Stimulated activated CD8-positive, alpha-beta memory T cell treated with anti-CD3 and anti-CD28 coated beads, Interleukin-15, amount 100 ng/mL, for 48 hours (primary cell): ENCODE measurements at places on chromosomes 7 and 10.
A peak's percentile ranks its signal among the peaks of the same experiment; 100 is the strongest.

- DNase-seq: no peak
These were observed 25.1 kb upstream of the AKAP9 start for GRCh38 chr7:91915401-91916050.

GRCh38 chr10:132332433-132332754 is 401 bp downstream of the LRRC27 start:
- DNase-seq: no peak

DNA sequence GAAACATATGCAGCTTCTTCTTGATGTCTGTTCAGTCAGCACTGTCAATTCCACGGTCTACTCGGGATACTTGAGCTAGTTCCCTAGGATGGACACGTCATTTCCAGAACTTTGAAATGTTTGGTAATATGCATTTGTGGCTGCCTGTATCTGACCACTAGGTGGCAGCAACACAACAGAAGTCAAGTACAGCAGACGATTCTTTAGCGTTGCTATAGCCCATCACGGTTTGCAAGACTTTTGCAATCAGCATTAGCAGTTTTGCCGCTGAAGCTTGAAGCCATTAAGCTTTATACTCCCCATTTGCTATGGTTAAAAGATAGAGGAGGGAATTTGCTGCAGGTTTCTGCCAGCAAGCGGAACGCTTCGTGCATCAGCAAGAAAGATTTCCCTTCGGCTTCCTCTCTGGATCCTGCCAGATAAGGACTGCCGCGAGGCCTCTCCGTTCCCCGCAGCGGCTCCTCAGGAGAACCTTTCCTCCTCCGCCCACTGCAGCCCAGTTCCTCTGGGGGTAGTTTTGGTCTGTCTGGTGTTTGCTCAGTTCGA is 63.5 kb downstream of the ABCC2 start:
- peak; percentile 38 for DNase-seq

GRCh38 chr7:149625340-149625946 is 127.8 kb upstream of the ZNF746 start:
- DNase-seq: no peak

DNA sequence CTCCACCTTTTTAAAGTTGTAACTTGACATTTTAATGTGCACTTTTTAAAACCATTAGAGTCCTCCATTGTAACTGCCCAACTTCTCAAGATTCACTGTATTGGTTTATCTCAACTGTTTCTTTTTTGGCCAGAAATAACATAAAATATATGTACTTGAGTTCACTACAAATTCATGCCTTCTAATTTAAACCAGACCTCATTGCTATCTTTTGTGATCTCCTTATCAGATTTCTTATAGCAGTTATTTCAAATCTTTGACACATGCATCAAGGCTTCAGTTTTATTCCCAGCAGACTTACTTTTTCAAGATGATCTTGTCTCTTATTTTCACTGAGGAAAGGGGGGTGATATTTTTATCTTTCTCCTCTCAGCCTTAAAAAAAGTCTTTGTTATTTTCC is 154.3 kb downstream of the PHF14 start:
- no peak for DNase-seq

GRCh38 chr7:44762300-44762699 is 13.7 kb downstream of the ZMIZ2 start:
- no peak for DNase-seq

DNA sequence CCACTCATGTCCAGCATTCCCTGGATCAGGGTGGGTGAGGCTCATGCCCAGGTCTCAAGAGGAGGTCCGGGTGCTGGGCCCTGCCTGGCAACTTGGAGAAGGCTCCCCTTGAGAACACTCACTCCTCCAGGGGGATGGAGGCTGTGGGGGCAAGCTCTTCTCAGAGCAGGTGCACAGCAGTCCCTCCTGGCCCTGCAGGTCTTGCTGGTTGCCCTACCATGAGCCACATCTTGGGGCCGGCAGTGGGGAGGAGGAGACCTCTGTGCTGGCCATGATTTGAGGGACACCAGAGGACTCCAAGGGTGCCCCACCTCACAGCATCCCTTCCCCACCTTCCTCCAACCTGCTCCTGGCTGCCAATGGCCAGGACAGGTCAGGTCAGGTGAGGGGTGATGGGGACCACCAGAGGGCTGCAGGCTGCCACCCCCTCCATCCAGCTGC is 87.4 kb upstream of the RET start:
- DNase-seq: no peak

GRCh38 chr7:46160861-46161260 is 239.8 kb upstream of the IGFBP3 start:
- DNase-seq: no peak

GRCh38 chr7:20971219-20971618 is 184.5 kb upstream of the SP8 start:
- DNase-seq: no peak

- no peak for DNase-seq
These were observed 135.9 kb downstream of the NRP1 start for GRCh38 chr10:33198610-33199009.

GRCh38 chr7:36878288-36878687 is 154.0 kb upstream of the AOAH start:
- no peak for DNase-seq

DNA sequence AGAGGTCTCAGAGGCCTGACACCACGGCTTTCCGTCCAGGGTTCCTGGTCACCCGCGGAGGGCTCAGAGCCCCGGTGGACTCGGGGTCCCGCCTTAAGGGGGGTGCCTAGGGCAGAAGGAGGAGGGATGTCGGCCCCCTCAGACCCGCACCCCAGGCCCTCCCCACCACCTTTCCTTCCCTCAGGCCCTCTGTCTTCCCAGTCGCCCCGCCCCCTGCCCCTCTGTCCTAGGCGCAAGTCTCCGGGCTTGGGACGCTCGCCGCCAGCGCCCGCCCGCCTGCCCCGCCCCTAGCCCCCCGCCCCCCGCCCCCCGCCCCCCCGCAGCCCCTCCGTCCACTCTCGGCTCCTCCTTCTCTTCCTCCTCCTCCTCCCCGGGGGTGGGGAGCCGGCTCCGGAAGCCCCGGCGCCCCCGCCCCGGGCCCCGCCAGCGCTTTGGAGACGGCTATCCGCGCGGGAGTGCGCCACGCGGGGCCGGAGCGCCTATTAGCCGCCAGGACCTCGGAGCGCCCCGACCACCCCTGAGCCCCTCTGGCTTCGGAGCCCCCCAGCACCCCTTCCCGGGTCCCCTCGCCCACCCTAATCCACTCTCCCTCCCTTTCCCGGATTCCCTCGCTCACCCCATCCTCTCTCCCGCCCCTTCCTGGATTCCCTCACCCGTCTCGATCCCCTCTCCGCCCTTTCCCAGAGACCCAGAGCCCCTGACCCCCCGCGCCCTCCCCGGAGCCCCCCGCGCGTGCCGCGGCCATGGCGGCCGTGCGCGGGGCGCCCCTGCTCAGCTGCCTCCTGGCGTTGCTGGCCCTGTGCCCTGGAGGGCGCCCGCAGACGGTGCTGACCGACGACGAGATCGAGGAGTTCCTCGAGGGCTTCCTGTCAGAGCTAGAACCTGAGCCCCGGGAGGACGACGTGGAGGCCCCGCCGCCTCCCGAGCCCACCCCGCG is at the start of gene AEBP1:
Gene AEBP1 (plus strand): TSS at position 423 of the 937 bp plus-strand sequence. CDS start 321 bp downstream, at position 744.
- no peak for DNase-seq

- DNase-seq: no peak
These were observed 18.3 kb downstream of the ANKMY2 start for GRCh38 chr7:16627236-16627635.

- no peak for DNase-seq
These were observed 62.6 kb upstream of the EFCAB10 start for GRCh38 chr7:105643851-105644250.

- DNase-seq: no peak
These were observed 18.1 kb upstream of the AKR1E2 start for GRCh38 chr10:4807761-4808507.
